ENCODE measurements at places on chromosomes 7 and 10.

- no peak for DNase-seq
Observed at GRCh38 chr10:62843600-62843999, 27.4 kb upstream of the EGR2 start.

DNA sequence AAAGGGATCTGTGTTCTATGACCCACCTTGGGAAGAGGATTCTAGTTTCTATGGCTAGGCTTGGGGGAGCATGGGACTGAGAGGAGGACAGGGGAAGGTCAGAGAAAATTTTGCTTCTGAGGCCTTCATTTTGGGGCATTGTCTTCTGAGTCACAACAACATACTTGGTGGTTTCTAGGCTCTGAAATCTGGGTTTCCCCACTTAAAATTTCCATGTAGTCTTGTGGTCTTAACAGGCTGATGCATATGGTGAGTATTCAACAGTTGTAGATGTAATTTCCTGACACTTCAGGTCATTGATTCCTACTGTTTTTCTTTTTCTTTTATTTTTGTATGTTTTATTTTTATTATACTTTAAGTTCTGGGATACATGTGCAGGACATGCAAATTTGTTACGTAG lies 88.5 kb downstream of the ANKRD7 start:
- no peak for DNase-seq

- no peak for DNase-seq
Observed at GRCh38 chr10:92024700-92025099, 101.1 kb downstream of the BTAF1 start.

- DNase-seq, result no peak
Observed at GRCh38 chr7:46385662-46386309, 464.7 kb upstream of the IGFBP3 start.

DNA sequence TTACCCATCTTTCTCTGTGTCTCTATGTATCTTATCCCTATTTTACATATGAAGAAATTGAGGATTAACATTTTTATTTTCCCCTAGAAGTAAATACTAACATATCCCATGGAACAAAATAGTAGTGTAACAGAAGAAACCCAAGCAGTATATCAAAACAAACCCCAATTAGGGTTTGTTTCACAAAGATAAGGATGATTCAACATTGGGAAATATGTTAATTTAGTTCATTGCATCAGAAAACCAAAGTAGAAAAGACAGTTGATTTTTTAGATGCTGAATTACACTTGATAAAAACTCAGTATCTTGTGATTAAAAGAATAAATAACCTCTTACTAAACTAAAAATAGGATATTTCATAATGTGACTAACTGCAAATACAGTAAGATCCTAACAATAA lies 87.8 kb downstream of the GLCCI1 start:
- DNase-seq, result no peak

GRCh38 chr7:14606101-14606500 lies 296.4 kb downstream of the DGKB start:
- DNase-seq, result no peak

- no peak for DNase-seq
Observed at GRCh38 chr7:142637240-142637639, 112.0 kb upstream of the PRSS1 start.

GRCh38 chr7:151103973-151104372 lies 17.7 kb downstream of the AGAP3 start:
- DNase-seq, result no peak

- DNase-seq, result peak; percentile 65
Observed at GRCh38 chr7:92916770-92917224, 80.4 kb upstream of the CDK6 start.

- DNase-seq, result no peak
Observed at GRCh38 chr10:71952745-71953144, 11.4 kb upstream of the CHST3 start.

- no peak for DNase-seq
Observed at GRCh38 chr7:46932676-46933424, 649.1 kb downstream of the TNS3 start.

- no peak for DNase-seq
Observed at GRCh38 chr10:80201608-80202141, 3.7 kb downstream of the ANXA11 start.

DNA sequence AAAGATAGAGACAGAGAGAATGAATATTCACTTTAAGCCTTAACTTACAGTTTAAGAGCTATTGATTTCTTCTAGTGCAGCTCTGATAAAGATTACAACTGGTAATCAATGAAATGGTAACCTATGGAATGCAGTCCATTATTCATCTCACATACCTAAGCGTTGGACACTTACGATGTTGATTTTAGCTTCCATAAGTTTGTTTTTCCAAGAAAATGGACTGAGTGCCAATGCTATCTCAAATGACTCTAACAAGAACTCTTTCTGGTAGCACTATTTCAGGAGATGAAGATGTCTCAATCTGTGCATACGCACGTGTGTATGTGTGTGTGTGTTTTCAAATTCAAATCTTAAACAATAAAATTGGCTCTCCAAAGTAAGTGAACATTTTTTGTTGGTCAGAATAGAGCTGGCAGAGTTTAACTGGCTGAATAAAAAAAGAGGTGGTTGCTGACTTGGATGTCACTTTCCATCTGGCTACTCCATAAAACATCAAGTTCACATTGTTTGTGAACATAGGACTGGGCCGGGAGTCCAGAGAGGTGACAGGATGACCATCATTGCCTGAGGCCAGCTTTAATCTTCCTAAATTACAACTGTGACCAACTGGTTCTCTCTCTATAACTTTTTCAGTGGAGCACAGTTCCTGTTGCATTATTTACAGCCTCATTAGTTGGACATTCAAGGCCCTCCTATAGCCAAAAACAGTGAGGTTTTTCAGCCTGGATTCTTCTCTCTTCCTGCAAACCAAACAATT lies 106.9 kb upstream of the CSTF2T start:
- DNase-seq, result no peak

GRCh38 chr10:3740157-3740871 lies 44.7 kb downstream of the KLF6 start:
- peak; percentile 12 for DNase-seq

DNA sequence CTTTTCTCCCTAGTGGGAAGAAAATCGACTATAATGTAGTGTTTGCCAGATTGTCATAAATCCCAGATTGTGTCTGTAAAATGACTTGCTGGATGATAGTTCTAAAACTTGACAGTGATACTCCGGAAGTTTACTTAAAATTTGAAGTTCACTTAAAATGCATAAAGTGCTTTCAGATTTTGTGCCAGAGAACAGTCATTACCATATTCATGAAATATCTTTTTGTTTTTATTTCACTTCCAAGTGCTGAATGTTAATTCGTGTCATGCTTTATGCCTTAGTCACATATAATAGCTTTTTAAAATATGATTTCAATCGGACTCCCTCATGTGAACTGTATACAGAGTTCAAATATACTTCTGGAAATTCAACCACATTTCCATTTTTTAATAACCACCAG lies 30.4 kb downstream of the PRPF18 start:
- DNase-seq, result no peak

- DNase-seq, result no peak
Observed at GRCh38 chr7:20779041-20779440, 7.6 kb downstream of the SP8 start.

GRCh38 chr7:100373261-100373831 lies at the start of gene PILRA:
Gene PILRA, plus strand, starts transcription at chr7:100373487. Its CDS starts 170 bp downstream, at chr7:100373657.
- no peak for DNase-seq

- no peak for DNase-seq
Observed at GRCh38 chr7:71982851-71983250, 429.3 kb downstream of the CALN1 start.

DNA sequence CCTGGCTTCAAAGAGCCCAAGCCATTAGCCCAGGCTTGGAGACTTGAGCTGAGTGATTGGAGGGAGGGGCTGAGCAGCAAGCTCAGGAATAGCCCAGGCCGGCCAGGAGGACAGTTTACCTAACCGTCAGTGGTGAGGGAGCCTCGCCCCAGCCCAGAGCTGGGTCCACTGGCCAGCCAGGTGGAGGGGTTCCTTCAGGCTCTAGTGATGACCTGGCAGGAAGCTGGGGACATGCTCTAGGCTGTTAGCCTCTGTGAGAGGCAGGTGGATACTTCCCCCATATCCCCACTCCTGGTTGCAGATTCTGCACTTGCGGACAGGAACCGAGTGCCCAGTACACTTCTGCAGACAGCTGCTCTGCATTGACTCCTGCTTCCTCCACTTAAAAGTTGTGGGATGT lies 61.2 kb upstream of the ANTXRL start:
- no peak for DNase-seq

- DNase-seq, result no peak
Observed at GRCh38 chr10:63430999-63431356, 34.8 kb downstream of the JMJD1C start.

DNA sequence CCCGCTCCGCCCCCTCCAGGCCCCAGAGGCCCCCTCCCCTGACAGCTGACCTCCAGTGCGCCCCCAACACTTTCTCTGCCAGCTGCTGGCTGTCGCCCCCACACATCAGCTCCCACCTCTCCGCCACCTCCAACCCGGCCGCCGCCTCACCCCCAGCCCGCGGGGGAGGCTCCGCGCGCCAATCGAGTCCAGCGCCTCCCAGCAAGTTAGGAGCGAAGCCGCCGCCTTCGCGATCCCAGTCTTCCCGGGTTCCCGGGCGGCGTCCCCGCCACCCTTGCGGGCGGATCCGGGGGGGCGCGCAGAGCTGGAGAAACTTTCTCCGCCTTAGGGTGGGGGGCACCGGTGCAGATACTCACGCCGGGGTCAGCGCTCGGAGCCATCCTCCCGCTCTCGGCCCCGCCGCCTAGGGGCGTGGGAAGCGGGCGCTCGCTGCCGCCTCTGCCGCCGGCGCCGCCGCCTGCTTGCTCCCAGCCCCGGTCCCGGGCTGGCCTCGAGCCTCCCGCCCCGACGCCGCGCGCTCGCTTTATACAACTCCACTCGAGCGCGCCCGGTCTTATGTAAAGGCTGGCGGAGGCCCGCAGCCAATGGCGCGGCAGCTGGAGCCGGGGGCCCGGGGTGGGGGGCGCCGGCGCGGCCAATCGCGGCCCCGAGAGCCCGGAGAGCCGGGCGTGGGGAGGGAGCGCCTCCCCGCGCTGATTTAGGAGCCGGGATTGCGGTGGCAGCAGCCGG lies at the start of gene CRTAC1:
Gene CRTAC1 (minus strand): TSS at position 529 of the 729 bp plus-strand sequence. CDS start 149 bp downstream, at position 380.
- DNase-seq, result peak; percentile 93

DNA sequence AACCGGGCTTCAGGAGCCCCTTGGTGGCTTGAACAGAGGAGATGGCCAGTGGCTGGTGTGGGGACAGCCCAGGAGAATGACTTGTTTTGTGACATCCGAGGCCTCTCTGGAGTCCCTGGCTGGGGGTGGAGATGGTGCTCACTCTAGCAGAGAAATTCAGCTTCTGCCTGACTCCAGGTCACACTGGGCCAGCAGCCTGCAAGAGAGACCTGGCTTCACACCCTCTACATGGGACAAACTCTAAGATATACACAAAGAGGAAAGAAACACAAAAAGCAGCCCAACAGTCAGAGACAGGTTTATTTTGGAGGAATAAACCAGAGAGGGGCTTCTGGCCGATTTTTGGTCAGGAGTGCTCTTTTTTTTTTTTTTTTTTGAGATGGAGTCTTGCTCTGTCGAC lies 132.8 kb downstream of the ELFN1 start:
- DNase-seq, result peak; percentile 29

DNA sequence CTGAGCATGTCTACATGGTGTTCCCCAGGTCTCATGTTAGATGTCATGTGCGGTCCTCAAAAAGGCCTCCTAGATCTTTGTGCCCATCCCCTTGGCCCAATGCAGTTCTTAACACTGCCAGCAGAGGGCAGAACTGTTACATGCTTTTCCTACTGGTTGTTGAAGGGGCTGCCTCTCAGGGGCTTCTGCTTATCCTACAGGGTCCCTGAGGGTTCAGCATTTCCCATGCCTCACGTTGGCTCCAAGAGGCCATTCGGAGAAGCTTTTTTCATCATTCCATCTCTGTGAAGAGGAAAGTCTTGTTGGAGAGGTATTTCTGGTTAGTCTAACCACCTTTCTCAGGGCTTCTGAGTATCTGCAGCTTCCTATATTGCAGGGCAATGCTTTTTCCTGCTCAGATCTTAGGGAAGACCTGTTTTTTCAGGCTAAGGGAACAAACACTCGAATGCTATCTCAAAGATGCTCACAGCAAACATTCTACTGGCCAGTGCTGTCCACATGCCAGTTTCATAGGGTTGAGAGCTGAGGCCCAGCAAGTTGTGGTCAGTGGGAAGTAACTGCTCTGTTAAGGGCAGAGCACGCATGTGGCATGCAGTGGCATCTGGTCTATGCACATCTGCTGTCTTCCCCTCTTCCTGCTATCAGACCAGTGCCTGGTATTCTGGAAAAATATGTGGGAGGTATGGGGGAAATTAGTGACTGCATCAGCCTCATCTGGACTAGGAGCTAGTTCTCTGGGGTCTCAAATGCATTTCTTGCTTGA lies 31.5 kb downstream of the MBL2 start:
- DNase-seq, result peak; percentile 81

GRCh38 chr7:39554583-39555165 lies 11.5 kb upstream of the YAE1 start:
- peak; percentile 11 for DNase-seq

DNA sequence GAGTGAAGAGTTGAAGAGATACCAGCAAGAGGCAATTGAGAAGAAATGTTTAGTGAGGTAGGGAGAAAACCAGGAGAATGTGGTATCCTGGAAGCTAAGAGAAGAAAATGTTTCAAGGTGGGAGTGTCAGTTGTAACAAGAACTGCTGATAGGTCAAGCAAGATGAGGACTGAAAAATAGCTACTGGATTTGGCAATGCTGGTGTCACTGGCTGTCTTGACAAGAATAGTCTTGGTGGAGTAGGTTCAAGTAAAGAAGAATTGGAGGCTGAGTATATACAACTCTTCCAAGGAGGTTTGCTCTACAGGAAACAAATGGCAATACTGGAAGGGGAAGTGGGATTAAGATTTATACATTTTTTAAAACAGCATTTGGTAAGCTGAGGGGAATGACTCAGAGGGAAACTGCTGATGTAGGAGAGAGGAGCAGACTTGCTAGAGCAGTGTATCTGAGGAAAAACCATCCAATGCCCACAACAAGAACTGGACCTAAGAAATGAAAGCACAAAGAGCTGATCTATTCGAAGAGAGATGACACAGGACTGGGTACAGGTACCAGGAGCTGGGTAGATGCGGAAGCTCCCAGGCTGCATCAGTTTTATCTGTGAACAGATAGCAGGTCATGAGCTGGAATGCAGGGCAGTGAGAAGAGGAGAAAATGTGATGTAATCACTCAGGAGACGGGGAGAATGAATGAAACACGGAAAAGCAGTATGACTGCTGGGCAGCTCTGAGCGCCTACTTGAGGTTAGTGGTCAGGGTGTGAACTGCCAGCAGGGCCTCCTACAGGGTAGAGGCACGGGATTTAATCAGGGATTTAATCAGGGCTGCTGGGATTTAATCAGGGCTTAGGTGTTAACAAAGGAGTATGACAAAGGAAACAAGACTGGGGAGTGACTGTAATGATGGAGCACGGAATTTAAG lies 34.5 kb downstream of the FAM25A start:
- peak; percentile 65 for DNase-seq
